EH (cell line): ENCODE measurements at places on chromosomes 7 and 10.

DNA sequence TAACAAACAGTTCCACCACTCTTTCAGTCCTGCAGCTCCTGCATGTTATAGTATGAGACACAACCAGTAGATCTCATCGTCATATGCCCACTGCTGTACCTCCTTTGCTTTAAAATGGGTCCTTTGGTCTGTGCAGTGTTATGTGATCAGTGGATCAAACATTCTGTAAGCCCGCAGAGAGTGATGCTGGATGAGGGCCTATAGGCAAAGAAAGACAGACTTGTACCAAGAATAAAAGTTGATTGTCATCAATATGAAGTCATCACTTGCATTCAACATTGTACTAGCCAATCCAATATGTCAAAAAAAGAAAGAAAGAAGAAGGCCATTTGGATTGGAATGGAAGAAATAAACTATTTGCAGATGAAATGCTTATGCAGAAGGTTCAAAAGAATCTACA, 79.8 kb upstream of the PHYHIPL start:
- DNase-seq: no peak

DNA sequence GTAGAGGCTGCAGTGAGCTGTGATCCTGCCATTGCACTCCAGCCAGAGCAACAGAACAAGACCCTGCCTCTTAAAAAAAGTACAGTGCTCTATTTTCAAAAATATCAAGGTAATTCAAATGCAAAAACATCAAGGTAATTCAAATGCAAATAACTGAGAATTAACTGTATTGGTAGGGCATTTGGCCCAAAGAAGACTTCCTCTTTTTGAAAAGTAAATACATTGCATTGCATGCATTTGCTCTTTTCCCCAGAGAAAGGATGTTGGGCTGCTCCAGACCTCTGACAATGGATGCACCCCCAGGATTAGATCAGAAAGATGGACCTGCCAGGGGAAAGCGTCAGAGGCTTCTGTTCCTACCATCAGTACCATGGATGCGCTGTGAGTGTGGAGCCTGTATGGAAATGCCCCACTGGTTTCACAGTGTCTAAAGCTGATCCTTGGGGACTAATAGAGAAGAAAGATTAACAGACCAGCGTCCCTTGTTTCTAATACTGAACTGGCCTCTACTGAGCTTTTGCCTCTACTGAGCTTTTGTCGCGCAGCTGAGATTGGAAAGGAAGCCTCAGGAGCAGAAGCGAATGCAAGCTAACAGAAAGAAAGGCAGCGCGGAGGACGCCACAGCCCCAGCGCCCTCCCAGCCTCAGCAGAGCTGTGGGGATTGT, 93.5 kb upstream of the LYZL2 start:
- no peak for DNase-seq

DNA sequence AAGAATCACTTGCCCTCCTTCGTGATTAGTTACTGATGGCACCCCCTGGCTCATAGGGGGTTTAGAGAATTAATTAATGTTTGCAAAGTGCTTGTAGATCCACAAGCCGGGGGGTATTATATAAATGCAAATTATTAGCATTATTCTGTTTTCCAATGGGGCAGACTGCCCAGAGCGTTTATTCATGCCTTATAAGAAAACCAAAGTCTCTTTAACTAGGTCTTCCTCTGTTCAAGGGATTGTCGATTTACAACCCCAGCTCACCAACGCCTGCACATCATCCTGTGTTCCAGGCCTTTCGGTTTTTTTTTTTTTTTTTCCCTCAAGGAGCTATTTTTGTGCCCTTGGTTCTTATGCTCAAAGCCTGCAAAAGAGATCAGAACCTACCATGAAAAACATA, 630.7 kb downstream of the PARD3 start:
- no peak for DNase-seq

DNA sequence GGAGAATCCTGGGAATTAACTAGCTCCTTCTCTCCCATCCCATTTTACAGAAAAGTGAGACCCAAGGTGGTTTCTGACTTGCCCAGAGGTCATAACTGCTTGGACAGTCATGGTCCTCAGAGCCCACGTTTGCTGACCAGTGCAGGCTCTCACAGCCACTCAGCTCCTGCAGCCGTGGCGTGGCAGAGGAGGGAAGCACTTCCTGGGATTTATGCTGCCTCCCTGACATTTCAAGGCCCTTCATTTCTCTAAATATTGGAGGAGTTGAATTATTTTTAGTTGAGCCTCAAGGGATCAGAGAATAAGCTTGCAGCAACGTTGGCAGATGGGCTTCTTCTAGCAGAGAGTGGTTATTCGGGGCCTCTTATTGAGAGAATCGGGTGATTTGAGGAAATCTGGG, 77.1 kb downstream of the LHPP start:
- DNase-seq: no peak

DNA sequence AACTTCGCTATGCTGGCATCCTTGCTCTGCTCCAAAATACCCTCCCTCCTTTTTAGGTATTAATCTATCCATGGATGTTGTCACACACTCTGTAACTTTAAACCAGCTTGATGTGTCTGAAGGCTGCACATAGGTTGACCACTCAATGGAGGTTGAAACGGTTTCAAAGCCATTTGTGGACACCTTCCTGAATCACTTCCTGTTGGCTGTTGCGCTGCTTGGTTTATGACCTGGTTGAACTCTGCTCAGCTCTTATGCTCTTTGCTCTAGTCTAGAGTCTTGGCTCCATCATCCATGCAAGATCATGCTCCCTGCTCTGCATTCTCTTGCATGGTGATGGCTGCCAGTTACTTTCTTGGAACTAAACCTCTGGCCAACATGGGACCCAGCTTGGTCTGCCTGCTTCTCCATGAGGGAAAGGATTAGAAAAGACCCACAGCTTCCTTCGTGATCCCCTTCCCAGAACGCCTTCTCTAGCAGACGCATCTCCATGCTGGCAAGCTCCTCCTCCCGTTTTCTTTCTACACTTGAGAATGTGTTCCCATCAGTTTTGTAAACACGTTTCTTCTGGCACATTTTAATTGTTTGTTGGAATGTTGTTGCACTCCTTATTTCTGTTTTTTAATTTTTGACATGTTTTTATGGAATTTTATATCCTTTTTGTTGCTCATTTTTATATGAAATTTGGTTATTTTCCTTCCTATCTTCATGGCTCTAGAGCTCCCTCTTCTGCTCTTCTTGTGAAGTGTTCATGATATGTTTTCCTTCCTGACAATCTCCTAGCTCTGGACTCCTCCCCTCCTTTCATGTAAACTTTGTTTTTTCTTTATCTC, 149.8 kb downstream of the XPNPEP1 start:
- peak; percentile 29 for DNase-seq

DNA sequence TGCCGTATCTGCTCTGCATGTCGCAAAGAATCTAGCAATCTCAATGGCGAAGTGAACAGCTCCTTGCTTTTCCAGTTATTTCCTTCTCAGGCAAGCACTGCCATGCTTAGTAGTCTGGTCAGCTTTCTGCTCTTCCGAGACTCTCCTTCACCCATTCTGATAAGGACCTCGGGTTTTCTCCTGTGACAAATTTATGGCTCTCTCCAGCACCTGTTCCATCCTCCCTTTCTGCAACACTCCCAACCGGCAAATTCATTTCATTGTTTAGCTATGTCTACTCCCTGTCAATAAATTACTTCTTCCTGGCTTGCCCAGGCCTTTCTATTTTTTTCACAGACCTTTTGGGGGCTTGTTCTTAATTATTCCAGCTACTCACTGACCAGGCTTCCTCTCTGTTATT, 252.6 kb downstream of the SORCS3 start:
- DNase-seq: no peak

DNA sequence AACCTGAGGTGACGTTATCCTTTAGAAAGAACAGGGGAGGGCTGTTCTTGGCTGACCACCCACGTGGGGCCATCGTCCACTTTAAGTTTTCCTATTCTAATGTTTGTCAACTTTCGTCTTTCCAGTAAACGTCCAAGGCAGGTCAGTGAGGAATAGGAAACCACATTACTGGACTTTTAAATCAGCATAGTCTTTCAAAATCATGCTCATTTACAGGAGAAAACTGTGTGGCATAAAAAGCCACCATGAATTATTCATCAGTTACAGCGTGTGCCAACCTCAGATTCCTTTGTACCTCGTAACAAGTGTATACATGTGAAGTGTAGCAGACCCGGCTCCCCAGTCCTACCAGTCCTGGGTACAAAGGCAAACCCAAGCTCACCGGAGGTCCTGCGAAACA, 25.1 kb upstream of the ABLIM1 start:
- DNase-seq: no peak

GRCh38 chr7:157707983-157708918, 371.4 kb downstream of the DNAJB6 start:
- no peak for DNase-seq

- DNase-seq: peak; percentile 99
Measured at GRCh38 chr10:72297805-72298591, 24.3 kb downstream of the DDIT4 start.

DNA sequence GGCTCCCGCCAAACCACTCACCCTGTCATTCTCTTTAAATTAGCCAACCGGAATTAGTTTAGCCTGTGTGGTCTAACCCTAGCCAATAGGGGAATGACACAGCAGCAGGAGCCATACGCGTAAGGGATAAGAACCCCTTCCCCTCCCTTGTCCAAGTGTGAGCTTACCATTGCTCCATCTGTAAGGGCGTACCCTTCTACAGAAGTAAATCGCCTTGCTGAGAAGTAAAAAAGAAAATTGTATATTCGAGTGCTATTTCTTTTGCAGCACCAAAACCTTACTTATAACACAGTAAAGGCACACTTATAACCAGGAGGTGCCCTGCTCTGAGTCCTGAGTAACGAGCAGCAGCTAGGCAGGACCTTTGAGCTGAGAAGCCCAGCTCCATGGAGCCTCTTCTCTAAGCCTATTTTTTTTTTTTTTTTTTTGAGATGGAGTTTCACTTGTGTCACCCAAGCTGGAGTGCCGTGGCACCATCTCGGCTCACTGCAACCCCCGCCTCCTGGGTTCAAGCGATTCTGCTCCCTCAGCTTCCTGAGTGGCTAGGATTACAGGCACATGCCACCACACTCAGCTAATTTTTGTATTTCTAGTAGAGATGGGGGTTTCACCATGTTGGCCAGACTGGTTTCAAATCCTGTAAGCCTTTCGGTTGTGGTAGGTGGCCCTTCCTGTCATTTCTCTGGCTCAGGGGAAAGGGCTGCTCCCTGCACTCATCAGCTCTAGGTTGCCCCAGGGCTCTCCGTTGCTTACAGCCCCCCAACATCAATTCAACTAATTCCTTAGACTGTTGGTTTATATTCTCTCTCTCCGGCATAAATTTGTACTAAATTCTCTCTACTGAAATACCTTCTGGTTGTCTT, 73.3 kb downstream of the NSUN6 start:
- DNase-seq: no peak

GRCh38 chr10:51653025-51653424, 46.4 kb downstream of the CSTF2T start:
- peak; percentile 22 for DNase-seq

GRCh38 chr10:103652599-103653281, 159.2 kb downstream of the NEURL1 start:
- no peak for DNase-seq

DNA sequence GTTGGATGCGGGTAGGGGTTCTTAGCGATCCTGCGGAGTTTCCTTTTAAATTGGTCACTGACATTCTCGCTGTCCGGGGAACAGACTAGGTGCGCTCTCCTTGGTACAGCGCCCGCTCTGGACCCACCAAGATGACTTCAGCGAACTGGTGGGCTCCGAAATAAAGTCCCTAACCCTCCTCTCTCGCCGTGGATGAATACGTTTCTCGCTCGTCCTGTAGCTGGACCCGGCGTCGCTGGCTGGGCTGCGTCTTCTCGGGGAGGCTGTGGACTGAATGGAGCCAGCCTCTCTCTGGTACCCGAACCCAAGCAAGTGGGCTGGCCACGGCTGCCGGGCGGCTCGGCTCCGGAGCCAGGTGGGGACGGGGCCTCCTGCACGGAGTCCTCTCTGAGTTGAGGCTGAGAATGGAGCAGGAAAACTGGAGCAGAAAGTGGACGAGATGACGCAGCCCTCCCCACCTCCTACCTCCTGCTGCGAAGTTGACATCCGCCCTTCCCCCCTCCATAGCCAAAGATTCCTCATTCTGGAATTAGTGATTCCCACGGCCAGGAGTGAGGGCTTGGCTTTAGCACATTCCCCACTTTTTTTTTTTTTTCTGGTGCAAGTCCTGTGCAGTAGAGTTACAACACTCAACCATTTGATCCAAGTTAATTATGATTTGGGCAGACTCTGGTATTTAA, 1.5 kb downstream of the UNC5B start:
- peak; percentile 97 for DNase-seq

- DNase-seq: no peak
Measured at GRCh38 chr7:155463114-155463811, 5.3 kb downstream of the EN2 start.

DNA sequence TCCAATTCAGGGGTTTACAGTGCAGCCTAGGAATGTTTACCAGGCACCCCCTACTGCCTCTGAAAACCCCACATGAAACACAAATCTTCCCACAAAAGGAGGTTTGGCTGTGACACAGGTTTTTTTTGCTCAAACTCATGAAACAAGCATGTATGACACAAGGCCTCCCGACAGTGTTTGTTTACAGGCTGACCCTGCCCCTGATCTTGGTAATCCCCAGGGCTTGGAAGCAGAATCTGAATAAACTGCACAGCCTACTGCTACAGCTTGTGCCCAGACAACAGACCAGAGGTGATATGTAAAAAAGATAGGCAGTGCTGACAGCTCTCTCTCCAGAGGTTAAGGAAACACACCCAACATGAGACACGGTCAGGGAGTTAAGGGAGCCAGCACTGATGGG, 184.2 kb downstream of the KMT2E start:
- DNase-seq: peak; percentile 86

DNA sequence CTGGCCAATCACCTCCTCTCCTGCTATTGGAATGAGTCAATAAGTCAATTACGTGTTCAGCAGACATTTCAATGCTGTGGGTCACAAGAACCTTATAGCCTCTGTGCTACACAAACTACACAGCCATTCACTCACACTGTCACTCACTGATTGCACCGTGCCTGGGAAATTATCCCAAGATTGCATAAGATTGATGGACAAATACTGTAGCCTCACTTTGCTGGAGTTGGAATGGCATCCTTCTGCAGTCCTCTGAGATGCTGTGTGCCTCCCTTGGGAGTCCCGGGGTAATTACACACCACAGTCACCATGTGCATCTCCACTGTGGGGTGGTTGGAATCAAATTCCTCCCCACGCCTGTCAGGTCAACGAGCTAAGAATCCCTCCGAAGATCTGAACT, 358.7 kb upstream of the MGMT start:
- no peak for DNase-seq

DNA sequence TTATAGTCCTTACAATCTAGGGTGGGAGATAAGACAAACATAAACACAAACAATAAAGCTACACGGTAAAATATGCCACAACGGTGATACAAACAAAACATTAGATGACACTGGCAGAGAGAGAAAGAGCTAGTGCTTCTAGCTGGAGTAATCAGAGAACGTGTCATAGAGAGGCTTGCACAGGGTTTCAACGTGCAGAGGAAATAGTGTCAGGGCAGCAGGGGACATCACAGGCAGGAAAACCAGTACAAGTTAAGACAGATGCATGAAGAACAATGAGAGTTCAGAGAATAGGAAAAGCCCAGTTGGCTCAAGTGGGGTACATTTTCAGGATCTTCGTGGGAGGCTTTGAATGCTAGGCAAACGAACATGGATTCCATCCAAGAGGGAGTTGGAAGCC, 91.4 kb downstream of the ZNF438 start:
- DNase-seq: no peak
